ENCODE measurements at places on chromosomes 1 and 21.

DNA sequence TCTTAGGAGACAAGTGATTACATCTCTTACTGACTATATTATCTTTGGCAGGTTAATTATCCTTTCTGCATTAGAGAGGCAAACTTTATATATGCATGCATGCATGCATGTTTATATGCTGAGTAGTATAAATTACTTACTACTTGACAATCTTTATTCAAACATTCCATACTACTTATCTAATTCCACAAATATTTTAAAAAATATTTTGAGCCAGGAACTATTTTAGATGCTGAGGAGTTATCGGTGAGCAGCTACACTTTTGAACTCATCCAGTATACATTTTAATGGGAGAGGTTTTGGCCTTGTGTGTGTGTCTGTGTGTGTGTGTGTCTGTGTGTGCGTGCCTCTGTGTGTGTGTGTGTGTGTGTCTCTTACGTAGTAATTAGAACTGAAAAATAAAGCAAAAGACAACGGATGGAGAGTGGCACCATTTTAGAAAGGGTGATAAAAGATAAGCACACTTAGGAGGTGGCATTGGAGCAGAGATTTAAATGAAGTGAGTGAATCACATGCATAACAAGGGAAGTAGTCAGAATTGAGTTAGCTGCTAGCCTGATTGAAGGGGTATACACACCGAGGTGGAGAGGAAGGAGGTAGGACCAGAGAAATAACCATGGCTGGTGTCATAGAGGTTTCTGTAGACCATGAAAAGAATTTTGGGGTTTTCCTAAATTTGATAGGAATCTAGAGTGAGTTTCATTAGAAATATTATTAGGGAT is 1488.4 kb downstream of the MRPL39 start:
- no peak for DNase-seq

- no peak for DNase-seq
Observed at GRCh38 chr21:41927727-41928409, 25.9 kb downstream of the C2CD2 start.

- no peak for DNase-seq
Observed at GRCh38 chr1:118989878-118990378, 1.8 kb upstream of the TBX15 start.

DNA sequence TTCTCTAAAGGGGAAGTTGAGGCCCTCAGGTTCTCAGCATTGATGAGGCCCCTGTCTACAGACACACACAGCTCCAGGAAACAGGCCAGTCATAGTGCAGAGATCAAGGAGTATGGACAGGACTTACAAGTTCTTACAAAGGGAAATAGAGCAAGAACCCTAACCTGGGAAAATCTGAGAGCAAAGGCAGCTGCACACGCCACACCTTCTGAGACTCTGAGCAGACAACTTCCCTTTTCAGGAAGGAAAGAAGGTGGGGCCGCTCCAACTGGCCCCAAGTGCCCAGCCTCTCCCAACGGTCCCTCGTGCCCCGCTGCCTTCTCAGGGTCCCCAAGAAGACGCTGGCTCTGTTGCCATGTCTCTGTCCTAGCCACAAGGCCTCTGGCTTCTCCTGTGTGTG is 3.6 kb downstream of the NOC2L start:
- DNase-seq = no peak

- DNase-seq = no peak
Observed at GRCh38 chr21:43893536-43894205, 28.6 kb downstream of the AGPAT3 start.

GRCh38 chr1:212212343-212212742 is 72.9 kb upstream of the PPP2R5A start:
- no peak for DNase-seq

GRCh38 chr21:33931799-33932390 is 16.3 kb upstream of the ATP5PO start:
- DNase-seq = no peak

DNA sequence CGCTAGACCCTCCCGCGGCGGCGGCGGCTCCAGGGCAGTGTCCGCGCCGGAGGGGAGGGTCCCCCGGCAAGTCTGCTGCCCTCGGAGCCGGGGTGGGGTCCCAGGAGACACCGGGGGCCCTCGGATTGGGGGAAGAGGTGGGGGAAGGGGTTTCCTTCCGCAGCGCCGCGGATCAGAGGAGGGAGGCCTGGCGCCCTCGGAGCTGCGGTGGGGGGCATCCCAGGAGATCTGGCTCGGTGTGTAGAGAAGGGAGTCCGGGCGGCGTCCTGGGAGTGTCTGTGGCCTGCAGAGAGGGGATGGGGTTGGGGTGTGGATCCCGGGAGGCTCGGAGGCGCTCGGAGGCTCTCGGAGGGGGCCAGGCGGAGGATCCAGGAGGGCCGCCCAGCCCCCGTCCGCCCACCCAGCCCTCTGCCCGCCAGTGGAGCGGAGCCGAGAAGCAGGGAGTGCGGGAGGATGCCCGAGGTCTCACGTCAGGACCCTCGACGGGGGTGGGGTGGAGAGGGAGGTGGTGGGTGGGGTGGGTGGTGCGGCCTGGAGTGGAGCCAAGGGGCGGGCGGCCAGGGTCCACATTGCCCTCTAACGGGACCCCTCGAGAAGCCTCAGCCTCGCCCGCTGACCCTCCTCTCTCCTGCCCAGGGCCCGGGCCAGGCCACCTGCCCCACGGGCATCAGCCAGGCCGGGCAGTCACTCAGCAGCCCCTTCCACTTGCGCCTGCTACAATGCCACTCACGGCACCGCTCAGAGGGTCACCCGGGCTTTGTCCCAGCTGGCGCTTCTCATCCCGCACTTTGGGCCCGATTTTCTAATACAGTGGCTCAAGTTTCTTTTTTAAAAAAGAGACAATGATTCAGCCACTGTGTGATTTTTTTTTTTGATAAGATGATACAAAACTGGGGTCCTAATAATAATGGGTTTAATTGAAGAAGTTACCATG is 60.2 kb upstream of the ARHGEF16 start:
- DNase-seq = no peak

- no peak for DNase-seq
Observed at GRCh38 chr1:53111073-53111556, 31.3 kb downstream of the SLC1A7 start.

- no peak for DNase-seq
Observed at GRCh38 chr1:22341791-22342605, 109.7 kb upstream of the ZBTB40 start.

GRCh38 chr1:225156254-225156653 is 226.8 kb downstream of the DNAH14 start:
- no peak for DNase-seq

DNA sequence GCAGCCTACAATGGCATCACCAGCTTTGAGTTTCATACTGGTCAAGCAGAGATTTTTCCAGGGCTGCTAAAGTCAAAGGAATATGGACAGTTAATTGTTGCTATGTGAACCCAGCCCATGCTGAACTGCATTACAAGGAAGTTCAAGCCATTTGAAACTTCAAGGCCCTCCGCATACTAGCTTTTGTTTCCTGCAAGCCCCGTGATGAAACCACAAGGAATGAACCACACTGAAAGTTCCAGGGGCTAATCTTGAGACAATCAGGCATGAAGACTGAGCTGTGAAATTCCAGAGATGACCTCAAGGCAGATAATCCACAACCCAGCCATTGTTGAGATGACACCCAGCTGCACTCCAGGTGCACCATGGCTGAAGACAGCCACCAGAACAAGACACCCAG is 180.8 kb downstream of the C1orf21 start:
- no peak for DNase-seq

GRCh38 chr1:110233861-110234260 is 23.7 kb downstream of the KCNC4 start:
- DNase-seq = no peak

DNA sequence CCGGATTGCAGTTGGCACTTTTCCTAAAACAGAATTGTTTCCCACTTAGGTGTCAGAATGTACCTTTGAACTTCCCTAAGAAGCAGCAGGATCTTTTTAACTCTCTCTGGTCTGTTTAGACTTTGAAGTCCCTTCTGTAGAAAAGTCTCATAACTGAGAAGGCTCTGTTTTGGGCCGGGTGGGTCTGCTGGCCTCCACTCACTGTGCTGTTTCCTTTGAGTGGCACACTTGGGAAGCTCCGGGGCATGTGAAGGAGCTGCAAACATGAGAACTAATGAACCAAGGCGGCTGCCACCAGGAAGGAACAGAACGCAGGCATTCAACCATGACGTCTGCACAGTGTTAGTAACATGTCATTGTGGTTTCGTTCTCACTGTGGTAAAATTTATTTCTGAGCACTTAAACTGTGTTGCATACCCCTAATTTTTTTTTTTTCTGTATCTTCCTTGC is 19.5 kb upstream of the NCMAP start:
- peak; percentile 39 for DNase-seq

GRCh38 chr1:162196387-162196786 is 126.9 kb downstream of the NOS1AP start:
- no peak for DNase-seq

DNA sequence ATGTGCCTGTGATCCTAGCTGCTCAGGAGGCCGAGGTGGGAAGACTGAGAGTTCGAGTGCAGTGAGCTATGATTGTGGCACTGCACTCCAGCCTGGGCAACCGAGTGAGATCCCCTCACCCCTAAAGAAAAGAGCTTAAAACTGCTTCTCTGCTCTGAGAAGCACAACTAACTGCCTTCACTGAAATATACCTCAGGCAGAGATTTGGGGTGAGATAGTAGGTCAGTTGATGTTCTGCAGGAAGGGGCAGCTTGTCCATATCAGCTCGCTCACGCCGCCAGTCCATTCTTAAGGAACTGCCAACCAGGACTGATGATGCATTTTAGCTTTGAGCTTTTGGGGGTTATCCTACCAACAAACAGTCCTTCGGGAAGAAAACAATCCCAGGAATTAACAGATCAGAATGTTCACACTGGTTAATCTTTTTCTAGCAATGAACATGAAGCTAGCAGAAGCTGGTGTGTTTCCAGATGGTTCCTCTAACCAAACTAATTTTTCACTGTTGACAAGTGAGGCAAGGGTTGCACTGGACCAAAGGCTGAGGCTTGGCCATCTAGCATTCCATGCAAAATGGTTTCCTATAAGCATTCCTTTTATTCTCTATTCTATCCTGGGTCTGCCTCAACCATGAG is 31.6 kb downstream of the LHX4 start:
- DNase-seq = no peak

GRCh38 chr1:40385437-40386358 is 12.2 kb downstream of the SMAP2 start:
- no peak for DNase-seq

GRCh38 chr1:39833121-39833520 is 44.5 kb upstream of the BMP8B start:
- DNase-seq = no peak

DNA sequence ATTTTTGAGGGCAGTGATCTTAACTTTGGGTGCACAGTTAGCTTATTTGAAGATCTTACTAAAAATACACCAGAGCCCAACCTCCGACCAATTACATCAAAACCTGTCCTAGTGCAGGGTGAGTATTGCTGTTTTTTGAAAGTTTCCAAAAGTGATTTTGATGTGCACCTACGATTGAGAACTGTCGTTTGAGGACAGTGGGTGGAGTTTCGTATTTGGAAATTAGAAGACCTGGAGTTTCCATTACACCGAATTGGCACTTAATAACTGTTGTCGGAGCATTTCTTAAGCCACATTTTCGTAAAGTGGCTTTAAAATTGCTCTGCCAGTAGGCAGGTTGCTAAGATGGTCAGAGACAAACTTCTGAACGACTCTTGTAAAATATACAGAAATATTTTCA is 1.1 kb downstream of the SOD1 start:
- DNase-seq = no peak

GRCh38 chr1:54595956-54596498 is 27.3 kb downstream of the FAM151A start:
- no peak for DNase-seq

DNA sequence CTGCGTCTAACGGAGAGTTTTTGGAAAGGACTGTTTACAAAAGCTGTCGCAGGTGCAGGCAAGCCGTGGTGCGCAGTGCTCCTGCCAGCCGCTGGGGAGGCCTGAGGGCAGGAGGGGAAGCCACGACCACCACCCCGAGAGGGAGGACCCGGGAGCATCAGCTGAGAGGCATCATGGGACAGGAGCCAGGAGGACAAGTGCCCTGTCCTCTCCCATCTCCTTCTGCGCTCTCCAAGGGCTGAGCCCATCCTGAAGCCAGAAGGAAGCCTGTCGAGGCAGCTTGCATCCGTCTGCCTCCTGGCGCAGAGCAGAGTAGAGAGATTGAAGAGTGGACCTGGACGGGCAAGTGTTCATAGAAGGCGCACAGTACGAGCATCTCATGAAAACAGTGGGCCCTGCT is 310.9 kb downstream of the KIF26B start:
- DNase-seq = no peak

DNA sequence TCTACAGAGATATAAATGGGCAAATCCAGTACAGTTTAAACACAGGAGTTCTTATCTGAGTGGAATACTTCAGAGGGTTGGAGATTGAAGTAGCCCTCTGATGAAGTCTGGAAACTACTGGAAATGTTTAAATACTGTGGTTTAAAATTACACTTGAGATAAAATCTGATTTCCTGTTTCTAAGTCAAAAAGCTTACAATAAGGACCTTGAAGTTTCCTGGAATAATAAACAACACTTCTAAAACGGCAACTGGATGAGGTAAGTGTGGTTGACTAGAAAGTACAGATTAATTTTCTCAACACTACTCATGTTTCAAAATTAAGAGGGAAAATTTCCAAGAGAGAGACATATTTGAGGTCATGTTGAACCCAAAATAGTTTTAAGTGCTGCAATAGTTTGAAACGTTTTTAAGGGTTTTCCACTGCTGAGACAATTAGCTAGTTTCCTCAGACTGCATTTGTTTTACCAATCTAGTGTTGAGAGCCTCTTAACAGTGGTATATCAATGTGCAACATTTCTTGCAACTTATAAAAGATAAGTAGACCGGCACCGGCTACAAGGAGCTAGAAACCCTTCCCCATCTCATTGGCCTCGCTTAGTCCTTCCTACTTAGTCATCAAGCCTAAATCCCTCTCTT is 27.4 kb downstream of the KCNA3 start:
- DNase-seq = no peak

GRCh38 chr1:193909406-193910082 is 723.1 kb upstream of the B3GALT2 start:
- no peak for DNase-seq

DNA sequence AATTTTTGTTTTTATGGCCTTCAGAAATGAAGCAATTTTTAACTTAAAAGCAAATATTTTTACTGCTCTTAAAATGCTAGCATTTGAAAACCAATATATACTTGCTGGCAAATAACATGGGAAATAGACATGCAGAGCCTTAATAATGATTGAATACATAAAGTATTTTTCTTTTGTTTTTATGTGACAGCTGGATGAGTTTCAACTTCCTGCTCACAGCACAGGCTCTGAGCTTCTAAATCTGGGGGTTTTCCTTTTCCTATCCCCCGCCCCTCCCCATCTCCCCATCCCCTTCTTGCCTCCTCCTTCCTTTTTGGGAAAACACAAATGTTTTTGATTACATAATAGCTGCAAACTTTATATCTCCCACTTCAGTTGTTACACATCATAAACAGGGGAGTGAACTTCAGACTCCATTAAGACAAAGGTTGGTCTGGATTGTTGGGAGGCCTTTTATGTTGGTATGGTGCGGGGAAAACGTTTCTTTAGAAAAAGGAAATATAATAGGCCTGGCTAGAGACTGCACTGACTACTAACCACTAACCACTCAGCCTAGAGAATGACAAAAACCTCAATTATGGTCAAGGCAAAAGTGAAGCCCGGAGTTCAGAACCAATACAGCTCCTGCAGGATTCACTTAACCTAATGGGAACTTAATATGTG is 116.1 kb upstream of the GORAB start:
- no peak for DNase-seq
